ENCODE measurements at places on chromosomes 3 and 15. TPM values are rescaled to one million over a fixed set of nuclear protein-coding genes. Genes with fewer than 3 reads are reported as not detected.

The OCA2 gene
- total RNA-seq: 4.0 TPM

The KLHL25 gene
- 4.6 TPM for total RNA-seq

The BSN gene
- total RNA-seq: 0.26 TPM

The LRRN1 gene
- total RNA-seq: 1.9 TPM

The AADAC gene
- total RNA-seq: 7.2 TPM

The CD96 gene
- total RNA-seq: 5.3 TPM

The TMEM43 gene
- total RNA-seq: 82.3 TPM

The TMCC1 gene
- 32.6 TPM for total RNA-seq

The ITGB5 gene
- 142 TPM for total RNA-seq

The SLC28A1 gene
- total RNA-seq: not detected

The HYAL3 gene
- total RNA-seq: 4.5 TPM

The SNX22 gene
- total RNA-seq: 7.4 TPM

Measured in left lung (tissue), 14 donors.